ENCODE measurements at places on chromosomes 13 and 19. TPM values are rescaled to one million over a fixed set of nuclear protein-coding genes. Genes with fewer than 3 reads are reported as not detected.

The SIGLEC12 gene
- total RNA-seq: not detected

DNA sequence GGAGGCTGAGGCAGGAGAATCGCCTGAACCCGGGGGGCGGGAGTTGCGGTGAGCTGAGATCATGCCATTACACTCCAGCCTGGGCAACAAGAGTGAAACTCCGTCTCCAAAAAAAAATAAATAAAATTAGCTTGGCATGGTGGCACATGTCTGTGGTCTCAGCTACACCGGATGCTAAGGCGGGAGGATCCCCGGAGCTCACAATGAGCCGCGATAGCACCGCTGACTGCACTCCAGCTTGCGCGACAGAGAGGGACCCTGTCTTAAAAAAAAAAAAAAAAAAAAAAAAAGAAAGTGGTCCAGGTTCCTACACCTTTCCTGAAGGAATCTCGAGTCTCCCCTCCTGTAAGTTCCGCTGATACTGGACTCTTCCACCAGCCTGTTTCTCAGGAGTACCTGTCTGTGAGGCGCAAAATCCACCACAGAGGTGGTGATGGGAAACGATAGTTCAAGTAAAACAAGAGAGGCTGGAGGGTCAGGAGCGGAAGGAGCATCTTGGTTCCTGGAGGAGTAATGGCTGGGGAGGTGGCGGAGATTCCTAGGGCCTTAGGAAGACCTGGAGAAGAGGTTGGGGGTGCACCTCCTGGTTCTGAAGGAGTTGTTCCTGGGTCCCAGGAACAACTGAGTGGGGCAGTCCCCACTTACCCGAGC lies 471 bp downstream of the FUT1 start:
- no peak for DNase-seq

GRCh38 chr19:44617110-44617880 lies 3.9 kb downstream of the IGSF23 start:
- no peak for DNase-seq

- peak; percentile 23 for DNase-seq
These were observed 287.5 kb upstream of the HTR2A start for GRCh38 chr13:47184321-47184720.

DNA sequence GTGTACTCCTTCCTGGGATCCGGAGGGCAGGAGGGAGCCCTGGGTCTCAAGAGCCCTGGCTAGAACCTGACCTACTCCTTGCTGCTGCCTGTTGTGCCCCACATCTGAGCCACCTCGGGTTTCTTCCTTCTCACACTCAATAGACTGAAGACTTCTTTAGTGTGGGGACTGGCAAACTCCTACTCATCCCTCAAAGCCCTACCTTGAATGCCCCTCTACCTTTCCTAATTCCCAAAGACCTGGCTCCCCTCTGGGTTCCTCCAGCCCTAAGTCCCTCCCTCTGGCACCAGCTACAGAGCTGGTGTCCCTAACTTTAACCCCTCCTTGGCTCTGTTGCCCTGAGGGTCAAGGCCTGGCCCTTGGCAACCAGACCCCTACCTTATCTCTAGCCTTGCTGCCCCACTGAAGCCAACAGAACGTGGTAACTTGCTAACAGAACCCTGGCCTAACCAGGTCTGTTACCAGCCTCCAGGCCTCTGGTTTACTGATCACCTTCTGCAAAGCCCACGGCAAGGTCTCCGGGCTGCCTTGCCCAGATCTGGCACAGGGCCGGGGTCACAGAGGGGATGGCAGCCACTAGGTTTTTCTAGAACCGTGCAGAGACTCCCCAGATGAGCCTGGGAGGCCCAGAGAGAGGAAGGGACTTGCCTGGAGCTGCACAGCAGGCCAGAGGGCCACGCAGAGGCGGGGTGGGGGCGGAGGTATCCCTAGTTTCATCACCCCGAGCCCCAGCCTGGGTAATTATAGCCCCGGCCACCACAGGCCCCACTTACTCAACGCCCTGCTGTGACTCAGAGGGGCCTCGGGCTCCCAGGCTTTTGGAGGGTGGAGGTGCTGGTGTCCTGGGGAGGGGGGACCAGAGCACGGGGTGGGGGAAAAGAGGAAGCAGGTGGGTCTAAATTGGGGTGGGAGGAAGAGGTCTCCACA lies 15.3 kb downstream of the ZBTB7A start:
- DNase-seq: no peak

All from stomach (tissue), 19 donors.